D341Med (cell line): ENCODE measurements at places on chromosomes 16 and 17.

- no peak for DNase-seq
Observed at GRCh38 chr17:55463600-55463999, 42.0 kb upstream of the MMD start.

- DNase-seq = no peak
Observed at GRCh38 chr17:6524520-6524919, 31.8 kb downstream of the PITPNM3 start.

DNA sequence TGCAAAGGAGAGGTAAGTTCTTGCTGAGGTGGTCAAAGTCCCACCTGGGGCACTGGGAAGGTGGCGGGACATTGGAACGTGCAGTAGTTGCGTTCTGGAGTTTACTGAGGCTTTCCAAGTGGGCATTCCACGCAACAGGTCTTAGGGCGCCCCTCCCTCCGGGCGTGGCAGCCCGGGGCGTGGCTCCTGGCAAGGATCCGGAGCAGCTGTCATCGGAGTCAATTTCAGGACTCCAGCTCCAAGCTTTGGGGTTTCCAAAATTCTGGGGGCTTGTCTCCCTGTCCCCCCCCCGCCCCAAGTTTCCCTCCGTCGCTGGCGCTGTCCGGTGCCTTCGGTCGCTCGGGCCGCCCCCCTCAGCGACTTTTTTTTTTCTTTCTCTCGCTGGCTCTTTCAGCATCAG is 43.1 kb upstream of the AMZ2 start:
- DNase-seq = peak; percentile 50

- DNase-seq = peak; percentile 56
Observed at GRCh38 chr17:1462164-1463112, 6.4 kb upstream of the CRK start.

DNA sequence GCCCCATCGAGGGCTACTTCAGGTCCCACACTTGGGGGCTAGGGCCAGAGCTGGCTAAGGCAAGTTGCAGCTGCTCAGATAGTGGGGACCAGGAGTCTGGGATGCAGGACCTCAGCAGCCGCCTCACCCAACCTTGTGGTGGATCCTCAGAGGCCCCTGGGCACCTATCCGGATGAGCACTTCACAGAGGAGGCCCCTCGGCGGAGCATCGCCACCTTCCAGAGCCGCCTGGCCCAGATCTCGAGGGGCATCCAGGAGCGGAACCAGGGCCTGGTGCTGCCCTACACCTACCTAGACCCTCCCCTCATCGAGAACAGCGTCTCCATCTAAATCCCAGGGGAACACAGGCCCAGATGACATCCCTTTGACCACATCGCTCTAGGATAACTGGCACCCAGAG is 9.4 kb downstream of the ALOX15B start:
- DNase-seq = no peak

DNA sequence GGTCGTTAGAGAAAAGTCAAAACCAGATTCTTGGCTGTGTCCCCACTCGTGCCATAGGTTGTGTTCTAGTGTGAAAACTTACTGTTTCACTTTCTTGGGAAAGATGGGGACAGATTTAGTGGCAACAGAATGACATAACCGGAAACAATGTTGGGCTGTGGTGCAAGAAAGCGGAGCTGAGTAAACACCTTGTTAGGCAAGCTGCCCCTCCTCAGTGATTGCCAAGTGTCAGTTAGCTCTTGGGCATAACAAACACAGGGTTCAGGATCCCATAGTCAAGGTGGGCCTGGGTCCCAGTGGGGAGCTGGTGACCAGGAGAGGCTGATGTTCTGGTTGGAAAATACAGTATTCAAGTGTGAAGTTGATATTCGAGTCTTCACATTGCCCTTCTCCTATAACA is 15.4 kb downstream of the UBN1 start:
- no peak for DNase-seq

- no peak for DNase-seq
Observed at GRCh38 chr16:83733301-83733700, 74.5 kb upstream of the HSBP1 start.

- no peak for DNase-seq
Observed at GRCh38 chr17:63652106-63652505, 29.9 kb downstream of the MAP3K3 start.
